ENCODE measurements at places on chromosomes 12 and 14.

GRCh38 chr12:122795807-122796206 is 21.4 kb downstream of the CCDC62 start:
- DNase-seq: no peak

GRCh38 chr12:53217051-53217930 is 10.2 kb upstream of the ITGB7 start:
- DNase-seq: no peak

- no peak for DNase-seq
Measured at GRCh38 chr12:113231235-113232088, 10.2 kb downstream of the TPCN1 start.

DNA sequence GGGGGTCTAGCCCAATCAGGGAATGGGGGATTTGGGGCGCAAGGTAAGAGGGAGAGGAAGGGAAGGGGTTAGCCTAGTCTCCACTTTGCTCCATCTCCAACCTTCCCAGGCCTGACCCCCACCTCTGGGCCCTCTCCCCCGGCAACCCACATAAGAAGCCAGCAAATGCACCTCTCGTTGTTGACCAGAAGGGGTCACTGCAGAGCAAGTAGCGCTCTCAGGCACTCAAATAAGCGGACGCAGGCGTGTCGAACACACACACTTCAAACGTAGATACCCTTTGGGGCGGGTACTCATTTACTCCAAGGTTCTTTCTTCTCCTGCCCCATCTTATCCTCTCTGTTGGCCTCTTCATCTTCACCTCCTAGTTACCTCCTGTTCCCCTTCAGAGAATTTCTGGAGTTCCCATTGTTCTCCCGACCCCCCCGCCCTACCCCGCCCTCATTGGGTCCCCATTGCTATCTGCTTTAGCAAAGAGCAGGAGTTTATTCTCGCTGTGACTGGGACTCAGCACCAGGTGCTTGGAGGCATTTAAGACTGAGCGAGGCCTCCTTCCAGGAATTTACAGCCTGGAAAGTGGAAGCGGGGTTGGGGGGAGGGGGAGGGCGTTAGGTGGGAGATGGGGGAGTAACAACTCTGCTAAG is 1.5 kb upstream of the SRRM4 start:
- DNase-seq: peak; percentile 4

GRCh38 chr12:69886109-69886508 is 61.1 kb downstream of the MYRFL start:
- no peak for DNase-seq

- DNase-seq: no peak
Measured at GRCh38 chr14:75717729-75718128, 56.7 kb downstream of the TTLL5 start.

GRCh38 chr12:81255947-81256346 is 178.1 kb downstream of the ACSS3 start:
- no peak for DNase-seq

- no peak for DNase-seq
Measured at GRCh38 chr12:124190312-124191023, 104.4 kb upstream of the RFLNA start.

GRCh38 chr12:108308395-108309085 is 30.6 kb downstream of the CMKLR1 start:
- DNase-seq: no peak

GRCh38 chr14:52463375-52463774 is 88.9 kb downstream of the TXNDC16 start:
- DNase-seq: no peak
